ENCODE measurements at places on chromosomes 16 and 17.

DNA sequence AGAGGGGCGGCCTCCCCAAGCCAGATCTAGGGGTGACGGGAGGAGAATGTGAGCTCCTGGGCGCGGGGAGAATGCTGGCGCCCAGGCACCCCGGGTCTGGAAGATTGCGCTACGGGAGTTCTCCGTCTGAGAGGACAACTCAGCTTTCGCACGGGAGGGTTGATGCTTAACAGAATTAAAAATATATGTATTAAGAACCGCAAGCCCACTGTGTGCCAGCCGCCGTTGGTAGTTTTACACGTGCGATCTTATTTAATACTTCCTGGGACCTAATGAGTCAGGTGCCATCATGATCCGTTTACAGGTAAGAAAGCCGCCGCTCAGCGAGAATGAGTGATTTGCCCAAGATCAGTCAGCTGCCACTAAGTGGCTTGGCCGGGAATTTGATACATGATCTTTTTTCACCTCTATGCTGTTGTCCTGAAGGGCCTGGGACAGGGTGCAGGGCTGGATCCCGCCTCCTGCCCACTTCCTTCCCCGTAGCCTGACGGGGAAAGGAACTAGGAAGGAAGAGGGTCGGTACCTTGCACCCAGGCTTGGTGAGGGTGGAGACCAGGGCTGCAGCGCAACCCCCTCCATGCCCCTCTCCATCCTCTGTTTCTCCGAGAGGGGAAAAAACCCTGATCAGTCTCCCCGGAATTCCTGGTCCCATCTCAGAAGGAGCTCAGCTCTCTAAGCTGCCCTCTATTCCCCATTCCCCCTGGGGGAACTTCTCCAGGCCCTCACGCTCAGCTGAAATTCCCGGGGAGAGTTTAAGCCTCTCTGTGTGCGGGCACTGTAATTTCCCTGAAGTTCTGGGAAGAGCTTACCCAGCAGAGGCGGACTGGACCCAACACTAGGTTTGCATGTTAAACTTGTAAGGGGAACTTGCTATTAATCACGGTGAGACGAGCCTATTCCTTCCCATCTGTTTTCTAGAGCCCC lies 983 bp downstream of the VAT1L start:
- DNase-seq = peak; percentile 15

DNA sequence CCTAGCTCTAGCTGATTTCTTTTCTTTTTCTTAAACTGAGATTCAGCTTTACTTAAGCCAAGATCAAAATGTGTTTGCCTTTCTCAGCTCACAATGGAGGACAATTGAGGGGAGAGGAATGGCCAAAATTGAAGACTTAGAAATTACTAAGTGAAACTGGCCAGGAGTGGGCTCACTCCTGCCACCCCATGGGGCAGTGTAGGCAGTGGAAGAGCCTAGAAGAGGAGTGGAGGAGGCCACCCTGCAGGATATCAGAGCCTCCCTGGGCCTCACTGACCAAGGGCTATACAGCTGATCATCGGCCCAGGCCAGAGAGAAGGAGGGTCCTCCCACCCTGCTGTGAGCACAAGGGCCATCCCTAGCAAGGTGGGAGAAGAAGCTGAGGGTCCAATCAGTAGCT lies 119.8 kb downstream of the CCT6B start:
- no peak for DNase-seq

GRCh38 chr16:27110524-27110896 lies 43.8 kb downstream of the C16orf82 start:
- no peak for DNase-seq

- peak; percentile 79 for DNase-seq
Measured at GRCh38 chr17:28811651-28812090, 30.9 kb downstream of the FAM222B start.

Data from NCI-H510A treated with DMSO at 0.1 percent for 48 hours (cell line).